ENCODE measurements at places on chromosomes 3 and 15. TPM values are rescaled to one million over a fixed set of nuclear protein-coding genes. Genes with fewer than 3 reads are reported as not detected.

Gene DNAJB11
- polyA plus RNA-seq = 147 TPM

Gene FGF12
- 406 TPM for polyA plus RNA-seq

Gene CLEC3B
- 179 TPM for polyA plus RNA-seq

Gene ISLR2
- 3.9 TPM for polyA plus RNA-seq

Gene TFDP2
- polyA plus RNA-seq = 11.0 TPM

Gene MINAR1
- 0.03 TPM for polyA plus RNA-seq

Gene B3GALNT1
- polyA plus RNA-seq = 18.7 TPM

Gene P2RY14
- 4.0 TPM for polyA plus RNA-seq

Gene SLC2A2
- not detected for polyA plus RNA-seq

Gene GPR176
- polyA plus RNA-seq = 3.0 TPM

All from heart right ventricle (tissue), 16 donors.